OCI-M1 (cell line): ENCODE measurements at places on chromosomes 11 and 22.

DNA sequence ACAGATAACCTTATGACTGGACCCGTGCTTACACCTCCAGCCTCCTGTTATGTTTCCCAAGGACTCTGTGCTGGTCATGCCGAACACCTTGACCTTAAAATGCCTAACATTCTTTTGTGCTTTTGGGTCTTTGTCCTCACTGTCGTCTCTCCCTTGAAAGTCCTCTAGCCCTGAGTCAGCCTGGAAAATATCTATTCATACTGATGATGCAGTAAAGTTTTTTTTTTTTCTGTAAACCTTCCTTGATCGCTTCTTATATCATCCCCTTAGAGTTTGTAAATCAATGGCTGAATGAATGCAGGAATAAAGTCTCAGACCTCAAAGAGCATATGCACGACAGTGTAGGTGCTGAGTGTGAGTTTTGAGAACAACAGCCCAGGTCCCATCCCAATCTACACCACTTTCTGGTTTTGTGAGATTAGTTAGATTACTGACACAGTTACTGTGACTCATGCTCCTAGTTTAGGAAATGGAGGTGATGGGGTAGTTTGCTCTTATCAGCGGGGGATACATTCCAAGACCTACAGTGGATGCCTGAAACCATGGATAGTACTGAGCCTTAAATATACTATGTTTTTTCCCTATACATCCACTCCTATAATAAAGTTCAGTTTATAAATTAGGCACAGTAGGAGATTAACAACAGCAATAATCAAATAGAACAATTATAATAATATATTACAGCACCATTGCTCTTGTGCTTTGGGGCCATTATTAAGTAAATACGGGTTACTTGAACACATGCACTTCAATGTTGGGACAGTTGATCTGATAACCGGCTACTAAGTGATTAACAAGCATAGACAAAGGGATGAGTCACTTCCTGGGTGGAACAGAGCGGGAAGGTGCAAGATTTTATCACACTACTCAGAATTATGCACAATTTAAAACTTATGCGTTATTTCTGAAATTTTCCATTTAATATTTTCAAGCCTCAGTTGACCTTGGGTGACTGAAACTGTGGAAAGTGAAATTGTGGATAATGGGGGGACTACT, 8.6 kb downstream of the TCN1 start:
- peak; percentile 62 for DNase-seq

DNA sequence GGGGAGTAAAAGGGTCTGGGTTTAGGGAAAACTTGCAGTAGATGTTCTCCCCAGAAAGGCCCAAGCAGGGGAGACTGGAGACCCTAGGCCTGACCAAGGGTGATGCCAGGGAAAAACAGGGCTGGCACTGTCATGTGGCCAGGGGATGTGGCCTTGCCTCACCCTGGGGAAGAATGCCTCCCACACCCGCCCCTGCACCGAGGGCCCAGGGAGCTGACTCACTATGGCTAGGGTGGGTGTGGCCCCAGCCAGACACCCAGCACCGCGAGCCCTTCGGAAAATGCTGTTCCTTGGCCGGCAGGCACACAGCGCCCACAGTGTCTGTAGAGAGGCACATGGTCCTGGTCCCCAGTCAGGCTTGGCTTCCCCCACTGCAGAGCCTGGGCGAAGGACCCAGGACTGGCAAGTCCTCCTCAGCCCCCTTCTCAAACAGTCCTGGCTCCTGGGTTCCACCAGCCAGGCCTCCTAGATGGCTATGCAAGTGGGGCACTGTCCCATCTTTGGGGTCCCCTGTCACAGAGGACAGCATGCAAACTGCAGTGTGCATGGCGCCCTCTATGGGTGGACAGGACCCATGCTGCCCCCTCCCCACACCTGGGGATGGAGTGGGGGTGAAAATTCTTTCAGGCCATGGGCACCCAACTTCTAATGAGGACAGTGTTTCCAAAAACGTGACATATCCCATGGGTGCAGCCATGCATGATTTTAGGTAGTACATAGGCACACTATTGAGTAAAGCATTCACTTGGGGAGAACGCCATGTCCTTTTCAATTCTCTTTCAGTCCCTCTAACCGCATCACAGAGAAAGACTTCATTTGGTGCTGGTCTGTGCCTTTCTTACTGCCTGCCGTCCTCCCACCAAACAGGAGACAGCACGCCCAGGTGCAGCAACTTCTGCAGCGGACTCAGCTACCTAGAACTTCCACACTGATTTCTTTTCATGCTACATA, 15.2 kb downstream of the TMPRSS5 start:
- DNase-seq: peak; percentile 95

GRCh38 chr11:932435-932834, 6.8 kb downstream of the AP2A2 start:
- DNase-seq: no peak

- DNase-seq: no peak
Measured at GRCh38 chr11:120773501-120774031, 250.3 kb upstream of the TBCEL start.

GRCh38 chr11:102118937-102119336, 8.7 kb downstream of the YAP1 start:
- no peak for DNase-seq

DNA sequence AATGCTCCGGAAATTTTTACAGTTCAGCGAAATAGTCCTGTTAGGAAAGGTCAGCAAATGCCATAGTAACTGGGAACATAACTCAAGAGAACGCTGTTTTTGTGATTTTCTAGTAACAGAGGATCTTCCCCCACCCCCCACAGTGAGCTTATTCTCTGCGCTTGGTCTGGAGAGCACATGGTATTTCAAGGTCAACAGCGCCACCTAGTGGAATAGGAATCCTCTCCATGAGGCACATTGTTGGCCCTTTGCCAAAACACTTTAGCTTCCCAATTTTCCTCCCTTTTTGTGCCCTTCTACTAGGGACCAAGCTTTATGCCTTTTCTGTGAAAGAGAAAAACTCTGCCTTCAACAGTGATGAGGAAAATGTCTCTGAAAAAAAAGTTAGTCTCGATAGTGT, 13.2 kb upstream of the OR4C12 start:
- peak; percentile 80 for DNase-seq
